NCI-H187 (cell line): ENCODE measurements at places on chromosomes 1 and 21.

DNA sequence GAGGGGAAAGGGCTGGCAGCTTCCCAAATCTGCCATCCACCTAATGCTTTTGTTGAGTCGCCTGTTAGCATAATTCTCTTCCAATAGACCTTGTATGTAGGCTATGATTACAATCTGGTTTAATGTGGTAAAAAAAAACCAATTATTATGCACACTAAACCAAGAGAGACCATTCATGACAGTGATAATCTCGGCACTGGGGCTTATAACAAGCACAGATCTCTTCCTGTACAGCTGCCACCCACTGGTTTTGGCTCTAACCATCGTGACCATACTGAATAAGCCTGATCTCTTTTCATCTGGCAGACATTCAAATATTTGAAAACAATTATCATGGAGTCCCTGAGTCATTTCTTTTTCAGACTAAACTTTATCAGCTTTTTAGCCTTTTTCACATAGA is 12.0 kb upstream of the SYT14 start:
- no peak for DNase-seq

- peak; percentile 65 for DNase-seq
Observed at GRCh38 chr1:63795455-63795854, 21.6 kb downstream of the ROR1 start.

GRCh38 chr1:15064217-15064929 is 89.2 kb upstream of the TMEM51 start:
- DNase-seq: no peak

GRCh38 chr21:30227633-30228404 is 11.9 kb upstream of the CLDN8 start:
- no peak for DNase-seq

- no peak for DNase-seq
Observed at GRCh38 chr1:182633031-182633430, 28.8 kb upstream of the RGS16 start.

DNA sequence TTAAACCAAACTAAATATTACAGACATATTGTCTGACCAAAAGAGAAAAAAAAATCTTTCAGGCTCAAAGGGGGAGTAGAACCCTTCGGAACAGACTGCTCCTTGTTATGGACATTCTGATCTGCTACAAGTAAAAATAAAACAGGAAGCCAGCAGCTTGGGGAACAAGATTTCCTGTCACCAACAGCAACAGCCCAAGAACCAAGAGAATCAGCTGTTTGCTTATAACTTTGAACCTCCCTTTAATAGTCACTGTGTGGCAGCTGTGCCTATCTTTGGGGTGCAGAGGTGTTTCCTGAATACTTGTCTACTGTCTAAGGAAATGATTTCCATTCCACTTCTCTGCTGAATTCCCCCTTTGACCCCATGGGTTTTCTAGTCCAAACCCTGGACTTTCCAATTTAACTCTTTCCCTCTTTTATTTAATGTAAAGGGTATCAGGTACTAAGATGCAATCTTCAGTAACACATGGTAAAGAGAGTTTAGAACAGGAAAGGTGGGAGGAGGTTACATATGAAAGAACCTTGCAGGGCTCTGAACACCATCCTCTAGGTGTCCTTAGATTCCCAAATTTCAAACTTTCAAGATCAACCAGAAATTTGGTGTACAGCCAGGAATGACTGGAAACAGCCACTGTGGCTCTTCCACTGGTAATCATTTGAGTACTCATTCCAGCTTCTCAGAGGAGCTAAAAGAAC is 38.6 kb downstream of the GPR3 start:
- DNase-seq: no peak

DNA sequence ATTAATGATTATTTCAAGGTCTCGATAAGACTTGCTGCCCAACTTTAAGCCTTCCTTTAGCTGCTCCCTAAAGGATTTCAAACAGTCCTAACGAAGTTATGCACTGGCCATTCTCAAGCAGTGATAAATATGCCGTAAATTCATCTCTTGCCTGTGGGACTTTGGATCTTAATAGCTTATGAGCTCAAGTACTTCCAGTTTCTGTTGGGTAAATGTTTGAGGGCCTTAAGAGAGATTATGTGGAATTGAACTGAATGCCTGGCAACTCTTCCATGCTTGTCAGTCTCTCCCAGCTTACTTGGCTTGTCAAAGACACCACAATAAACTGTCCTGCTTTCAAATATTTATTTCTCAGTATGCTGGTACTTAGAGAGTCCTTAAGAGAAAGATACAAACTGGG is 3.5 kb upstream of the OR10J4 start:
- DNase-seq: no peak

DNA sequence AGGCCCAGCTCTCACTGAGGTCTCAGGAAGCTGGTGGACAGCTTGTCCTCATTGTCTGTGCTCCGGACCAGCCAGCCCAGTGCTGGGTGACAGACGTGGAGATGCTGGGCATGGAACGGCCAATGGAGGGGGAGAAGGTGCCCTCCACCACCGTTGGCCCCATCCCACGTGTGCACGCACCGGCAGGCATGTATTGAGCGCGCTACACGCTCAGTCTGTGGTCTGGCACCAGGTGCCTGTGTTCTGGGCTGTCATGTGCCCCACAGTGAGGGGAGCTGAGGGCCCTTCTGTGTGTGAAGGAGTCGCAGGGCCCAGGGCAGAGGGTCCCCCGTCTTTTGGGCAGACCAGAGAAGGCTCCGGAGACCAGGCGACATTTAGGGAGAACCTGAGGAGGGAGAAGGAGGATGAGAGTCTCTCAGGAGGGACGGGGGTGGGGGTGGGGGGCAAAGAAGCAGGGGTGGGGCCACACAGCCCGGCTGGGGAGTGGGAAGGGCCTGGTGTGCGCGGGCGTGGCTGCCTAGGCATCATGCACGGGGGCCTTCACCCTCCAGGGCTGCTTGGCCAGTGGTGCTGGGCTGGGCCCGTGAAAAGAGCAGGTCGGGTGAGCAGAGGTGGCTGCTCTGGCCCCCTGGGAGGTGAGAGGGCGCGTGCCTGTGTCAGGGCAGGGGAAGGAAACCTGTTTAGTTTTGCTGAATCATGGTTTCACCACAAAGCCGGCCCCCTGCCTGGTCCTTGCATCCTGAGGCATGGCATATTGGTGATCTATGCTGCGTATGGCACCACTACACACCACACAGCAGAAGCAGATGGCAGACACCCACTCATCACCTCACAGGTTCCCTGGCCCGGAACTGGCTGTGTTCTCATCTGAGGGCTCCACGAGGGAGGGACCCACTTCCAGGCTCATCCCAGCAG is 86.7 kb upstream of the TTC34 start:
- no peak for DNase-seq

DNA sequence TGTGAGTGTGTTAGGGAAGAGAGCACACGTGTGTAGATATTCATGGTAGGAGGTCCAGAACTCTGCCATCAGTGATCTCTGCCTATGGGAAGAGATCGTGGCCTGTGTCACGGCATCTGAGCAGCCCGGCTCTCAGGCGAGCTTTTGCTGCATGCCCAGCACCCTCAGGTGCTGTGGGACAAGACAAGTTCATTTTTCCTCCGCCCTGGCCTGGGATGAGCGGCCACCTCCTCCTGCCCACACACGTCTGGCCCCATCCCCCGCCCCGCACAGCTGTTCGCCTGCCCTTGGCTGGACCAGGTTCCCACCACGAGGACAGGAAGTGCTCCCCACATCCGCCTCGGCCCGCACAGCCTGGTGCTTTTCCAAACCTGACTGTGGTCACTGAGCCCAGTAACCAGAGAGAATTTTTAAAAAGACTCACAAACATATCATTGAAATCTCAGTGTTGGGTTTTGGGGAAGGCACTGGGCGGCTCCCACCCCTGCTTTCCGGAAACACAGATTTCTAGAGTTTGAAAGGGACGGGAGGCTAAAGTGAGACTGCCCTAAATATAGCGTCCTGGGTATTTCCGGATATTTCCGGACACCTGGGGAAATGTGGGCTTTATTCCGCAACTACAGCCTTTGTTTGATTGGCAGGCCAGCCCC is 18.0 kb downstream of the BMP8A start:
- no peak for DNase-seq

DNA sequence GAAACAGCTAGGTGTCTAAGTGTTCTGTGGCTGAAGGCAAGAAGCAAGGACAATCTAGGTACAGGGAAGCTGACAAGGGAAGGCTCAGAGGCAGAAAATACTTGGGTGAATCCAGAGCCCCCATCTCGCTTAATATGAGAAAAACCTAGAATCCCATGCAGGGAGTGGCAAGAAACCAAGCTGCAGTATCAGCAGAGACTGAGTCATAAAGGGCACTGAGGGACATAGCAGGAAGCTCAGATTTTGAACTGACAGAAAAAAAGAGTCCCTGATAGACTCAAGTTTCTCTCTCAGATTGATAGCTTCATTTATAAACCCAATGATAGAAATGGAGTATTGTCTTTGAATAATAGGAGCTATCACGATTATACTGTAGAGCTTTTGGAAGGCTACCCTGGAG is 77.3 kb upstream of the KCNJ15 start:
- DNase-seq: no peak

DNA sequence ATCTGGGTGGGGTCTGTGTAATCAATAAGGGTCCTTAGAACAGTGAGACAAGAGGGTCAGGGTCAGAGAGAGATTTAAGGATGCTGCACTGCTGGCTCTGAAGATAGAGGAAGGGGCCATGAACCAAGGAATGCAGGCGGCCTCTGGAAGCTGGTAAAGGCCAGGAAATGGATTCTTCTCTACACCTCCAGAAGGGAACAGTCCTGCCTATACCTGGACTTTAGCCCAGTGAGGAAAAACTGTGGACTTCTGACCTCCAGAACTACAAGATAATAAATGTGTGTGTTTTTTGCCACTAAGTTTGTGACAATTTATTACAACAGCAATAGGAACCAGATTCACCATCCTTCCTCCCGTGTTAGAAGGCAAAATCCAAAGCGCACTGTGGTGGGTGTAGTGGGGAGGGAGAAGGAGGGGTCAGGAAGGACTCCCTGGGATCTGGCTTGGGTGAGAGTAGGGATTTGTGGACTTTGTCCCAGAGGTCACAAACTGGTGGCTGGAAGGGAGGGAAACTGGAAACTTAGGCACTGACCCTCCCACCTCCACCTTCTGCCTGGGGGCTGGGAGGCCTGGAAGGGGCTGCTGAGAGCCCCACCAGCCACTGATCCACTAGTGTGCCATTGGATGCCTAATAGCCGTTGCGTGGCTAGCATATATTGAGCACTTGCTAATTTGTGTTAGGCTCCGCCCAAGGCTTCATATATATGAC is 5.4 kb upstream of the CELA2A start:
- DNase-seq: no peak

DNA sequence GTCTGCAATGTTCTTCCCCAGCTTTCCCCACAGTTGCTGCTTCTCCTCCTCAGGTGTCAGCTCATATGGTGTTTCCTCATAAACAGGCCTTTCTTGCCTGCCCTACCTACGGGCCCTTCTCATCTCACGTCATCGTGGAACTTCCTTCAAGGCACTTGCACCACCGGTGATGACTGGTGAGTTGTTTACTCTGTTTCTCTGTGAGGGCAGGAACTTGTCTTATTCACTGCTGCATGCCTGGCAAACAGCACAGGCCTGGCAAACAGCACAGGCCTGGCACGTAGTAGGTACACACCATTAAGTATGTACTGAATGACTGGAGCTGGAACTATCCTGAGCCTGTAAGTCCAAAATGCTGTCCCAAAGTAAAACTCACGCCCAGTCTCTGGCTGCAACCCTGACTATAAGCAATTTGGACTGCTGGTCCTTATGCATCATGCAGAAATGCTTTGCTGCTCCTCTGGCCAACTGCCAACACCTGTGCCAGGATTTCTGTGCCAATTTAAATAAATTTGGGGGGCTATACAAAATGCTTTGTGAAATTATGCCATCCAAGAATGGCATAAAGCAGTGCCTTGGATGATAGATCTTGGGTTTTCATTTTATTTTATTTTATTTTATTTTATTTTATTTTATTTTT is 25.7 kb downstream of the STK40 start:
- no peak for DNase-seq

DNA sequence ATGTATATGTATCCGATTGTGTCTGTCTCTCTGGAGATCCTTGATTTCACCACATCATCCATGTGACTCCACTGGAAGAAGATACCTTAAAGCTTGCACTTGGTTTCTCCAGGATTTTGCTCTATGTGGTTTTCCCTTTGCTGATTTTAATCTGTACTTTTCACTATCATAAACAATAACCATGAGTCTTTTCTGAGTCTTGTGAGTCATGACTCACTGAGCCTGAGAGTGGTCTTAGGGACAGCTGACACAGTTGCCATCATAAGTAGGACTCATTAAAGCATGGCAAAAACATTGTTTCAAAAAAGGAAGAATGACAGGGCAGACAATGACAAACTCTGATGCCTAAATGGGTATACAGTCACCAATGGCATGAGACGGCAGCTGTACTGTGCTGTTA is 226.2 kb downstream of the AKT3 start:
- no peak for DNase-seq

GRCh38 chr1:154972517-154973343 is 1.8 kb upstream of the CKS1B start:
- no peak for DNase-seq

- DNase-seq: no peak
Observed at GRCh38 chr1:109214695-109215623, 1.2 kb downstream of the SARS1 start.

DNA sequence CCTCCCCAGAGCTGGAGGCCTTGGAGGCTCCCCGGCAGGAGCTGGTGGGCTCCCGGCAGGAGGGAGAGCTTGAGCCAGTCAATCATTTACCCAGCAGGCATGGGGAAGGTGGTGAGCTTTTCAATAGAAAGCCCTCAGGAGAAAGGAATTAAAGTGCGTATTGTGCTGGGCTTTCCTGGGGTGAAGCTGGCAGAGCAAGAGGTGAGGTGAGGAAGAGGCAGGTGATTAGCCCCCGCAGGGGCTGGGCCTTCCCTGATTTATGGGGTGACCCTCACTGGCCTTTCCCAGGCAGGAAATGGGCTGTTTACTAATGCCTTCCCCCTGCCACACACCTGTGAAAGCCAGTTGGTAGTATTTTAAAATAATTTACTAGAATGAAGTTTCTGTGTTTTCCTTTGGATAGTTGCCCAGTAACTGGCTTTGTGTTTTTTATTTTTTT is 25.8 kb downstream of the CLDN14 start:
- no peak for DNase-seq

DNA sequence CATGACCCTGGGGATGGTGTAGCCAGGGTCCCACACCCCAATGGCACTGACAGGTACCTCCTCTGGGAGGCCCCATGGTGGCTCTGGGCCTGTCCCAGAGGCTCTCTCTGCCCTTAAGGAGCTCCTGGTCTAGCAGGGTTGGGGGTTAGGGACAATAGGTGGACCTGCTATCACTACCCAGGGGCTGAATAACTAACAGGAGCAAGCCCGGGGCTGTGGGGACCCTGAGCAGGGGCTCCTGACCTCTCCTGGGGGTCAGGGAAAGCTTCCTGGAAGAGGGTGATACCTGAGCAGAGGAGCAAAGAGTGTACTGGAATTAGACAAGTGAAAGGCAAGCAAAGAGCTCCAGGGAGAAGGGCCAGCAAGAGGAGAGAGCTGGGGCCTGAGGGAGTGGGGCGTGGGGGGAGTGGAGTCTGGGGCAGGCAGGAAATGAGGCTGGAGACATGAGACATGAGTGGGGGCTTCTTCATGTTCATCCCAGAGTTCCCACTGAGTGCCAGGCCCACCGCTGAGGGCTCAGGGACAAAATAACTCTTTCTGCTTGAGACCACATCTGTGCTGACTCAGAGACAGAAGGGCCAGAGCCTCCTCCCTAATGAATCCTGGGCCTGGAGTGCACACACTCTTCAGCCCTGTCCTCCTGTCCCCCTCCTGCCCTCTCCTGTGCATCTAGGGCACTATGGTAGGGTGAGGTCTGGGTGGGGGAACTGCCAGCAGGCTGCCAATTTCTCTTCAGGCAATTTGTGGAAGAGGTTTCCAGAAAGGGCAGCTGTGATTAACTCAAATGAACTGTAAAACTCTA is 517.6 kb downstream of the PTPRU start:
- no peak for DNase-seq
